HS-5 (cell line): ENCODE measurements at places on chromosomes 1 and 21.

- no peak for DNase-seq
Measured at GRCh38 chr1:64065571-64065970, 137.9 kb upstream of the UBE2U start.

DNA sequence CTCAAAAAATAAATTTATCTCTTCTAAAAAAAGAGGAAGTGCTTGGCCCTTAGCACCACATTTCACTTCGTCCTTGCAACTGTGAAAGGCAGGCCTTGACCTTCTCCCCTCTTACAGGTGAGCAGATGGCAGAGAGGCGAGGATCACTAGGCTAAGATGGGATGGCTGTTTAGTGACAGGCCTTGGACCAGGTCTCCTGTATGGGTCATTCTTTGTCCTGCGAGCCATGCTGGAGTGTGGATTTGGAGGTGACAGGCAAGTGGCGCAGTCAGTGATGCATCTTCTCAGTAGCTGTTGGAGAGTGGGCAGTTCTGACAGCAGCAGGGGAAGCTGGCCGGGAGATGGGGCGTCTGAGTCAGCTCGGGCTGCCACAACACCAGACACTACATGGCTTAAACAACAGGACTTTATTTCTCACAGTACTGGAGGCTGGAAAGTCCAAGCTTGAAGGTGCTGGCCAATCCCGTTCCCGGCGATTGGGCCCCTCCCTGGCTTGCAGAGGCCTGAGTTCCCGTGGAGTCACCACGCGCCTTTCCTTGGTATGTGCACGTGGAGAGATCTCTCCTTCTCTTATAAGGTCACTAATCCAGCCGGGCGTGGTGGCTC, 16.5 kb downstream of the SLC27A3 start:
- DNase-seq: no peak

DNA sequence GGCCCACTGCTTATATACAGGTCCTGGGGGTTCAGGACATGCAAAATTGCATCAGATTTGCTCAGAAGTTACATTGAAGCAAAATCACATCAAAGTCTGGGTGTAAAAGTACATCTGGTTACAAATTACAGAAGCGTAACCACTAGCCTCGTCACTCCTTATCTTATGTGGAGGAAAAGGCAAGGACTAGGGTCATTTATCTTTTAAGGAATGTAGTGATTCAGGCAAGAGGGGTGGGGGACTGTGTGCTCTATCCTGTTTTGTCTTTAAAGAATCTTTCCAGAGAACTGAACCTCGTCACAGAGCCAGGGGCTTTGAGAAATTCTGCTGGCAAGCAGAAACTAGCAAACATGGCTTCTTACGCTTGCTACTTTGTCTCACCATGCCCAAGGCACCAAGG, 61.1 kb upstream of the RAB4A start:
- DNase-seq: no peak

- no peak for DNase-seq
Measured at GRCh38 chr1:60054374-60054773, 19.2 kb downstream of the C1orf87 start.
